ENCODE measurements at places on chromosomes 1 and 21. TPM values are rescaled to one million over a fixed set of nuclear protein-coding genes. Genes with fewer than 3 reads are reported as not detected.

Gene SLFNL1
- total RNA-seq, result 0.26 TPM

Gene PPIE
- 34.3 TPM for total RNA-seq

Gene CHI3L1
- total RNA-seq, result 0.06 TPM

Gene SLAMF8
- not detected for total RNA-seq

Gene SPRR5
- not detected for total RNA-seq

Gene FCRL4
- total RNA-seq, result not detected

Gene LRRC39
- total RNA-seq, result 0.40 TPM

Gene IQCC
- total RNA-seq, result 2.5 TPM

Gene DIPK1A
- 4.5 TPM for total RNA-seq

Gene MYOCOS
- total RNA-seq, result not detected

Gene KRTAP11-1
- not detected for total RNA-seq

Gene OPRD1
- under 0.01 TPM for total RNA-seq

Gene MACF1
- total RNA-seq, result 375 TPM

Gene PRAMEF2
- not detected for total RNA-seq

Gene GFI1
- total RNA-seq, result 0.13 TPM

Gene TRIM67
- total RNA-seq, result under 0.01 TPM

Gene PLA2G2C
- total RNA-seq, result not detected

Gene PTPN14
- 33.4 TPM for total RNA-seq

Gene KIF2C
- 27.3 TPM for total RNA-seq

Gene CYP4A22
- not detected for total RNA-seq

Gene GOLT1A
- total RNA-seq, result not detected

Gene LBR
- 32.2 TPM for total RNA-seq

Gene CRP
- not detected for total RNA-seq

Gene SLC25A34
- 0.26 TPM for total RNA-seq

Gene CALML6
- 0.40 TPM for total RNA-seq

Gene MYBPH
- total RNA-seq, result 0.06 TPM

Gene OVAAL
- total RNA-seq, result not detected

Gene HRNR
- total RNA-seq, result not detected

Gene CLIC6
- total RNA-seq, result 0.13 TPM

Gene IL22RA1
- 0.25 TPM for total RNA-seq

Gene KRTAP12-2
- total RNA-seq, result not detected

Gene ZC3H11A
- 95.5 TPM for total RNA-seq

Gene MEF2D
- total RNA-seq, result 13.2 TPM

Gene TNNT2
- not detected for total RNA-seq

Gene RYR2
- total RNA-seq, result not detected

Gene SH2D2A
- 0.53 TPM for total RNA-seq

Gene TM2D1
- 57.3 TPM for total RNA-seq

Gene MRPL20
- total RNA-seq, result 119 TPM

Gene CLCA2
- total RNA-seq, result 0.26 TPM

Gene NR5A2
- total RNA-seq, result 0.12 TPM
